ENCODE measurements at places on chromosomes 6 and 20. TPM values are rescaled to one million over a fixed set of nuclear protein-coding genes. Genes with fewer than 3 reads are reported as not detected.

DNA sequence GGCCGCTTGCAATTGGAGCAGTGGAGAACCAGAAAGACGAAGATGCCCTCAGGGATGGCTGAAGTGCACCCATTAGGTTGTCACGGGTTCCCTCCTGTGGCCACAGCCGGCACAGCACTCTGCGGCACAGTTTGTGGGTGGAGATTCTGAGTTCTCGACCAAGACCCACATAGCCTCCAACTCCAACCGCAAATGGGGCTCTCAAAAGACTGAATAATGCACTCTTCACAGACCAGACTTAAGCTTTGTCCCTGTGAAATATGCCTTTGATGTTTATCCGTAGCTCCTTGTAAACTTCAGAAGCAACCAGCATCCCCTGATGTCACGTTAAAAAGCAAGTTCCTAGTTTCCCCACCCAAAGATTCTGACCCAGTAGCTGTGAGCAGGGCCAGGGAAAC lies 934 bp upstream of the CST9 start:
- DNase-seq = no peak

DNA sequence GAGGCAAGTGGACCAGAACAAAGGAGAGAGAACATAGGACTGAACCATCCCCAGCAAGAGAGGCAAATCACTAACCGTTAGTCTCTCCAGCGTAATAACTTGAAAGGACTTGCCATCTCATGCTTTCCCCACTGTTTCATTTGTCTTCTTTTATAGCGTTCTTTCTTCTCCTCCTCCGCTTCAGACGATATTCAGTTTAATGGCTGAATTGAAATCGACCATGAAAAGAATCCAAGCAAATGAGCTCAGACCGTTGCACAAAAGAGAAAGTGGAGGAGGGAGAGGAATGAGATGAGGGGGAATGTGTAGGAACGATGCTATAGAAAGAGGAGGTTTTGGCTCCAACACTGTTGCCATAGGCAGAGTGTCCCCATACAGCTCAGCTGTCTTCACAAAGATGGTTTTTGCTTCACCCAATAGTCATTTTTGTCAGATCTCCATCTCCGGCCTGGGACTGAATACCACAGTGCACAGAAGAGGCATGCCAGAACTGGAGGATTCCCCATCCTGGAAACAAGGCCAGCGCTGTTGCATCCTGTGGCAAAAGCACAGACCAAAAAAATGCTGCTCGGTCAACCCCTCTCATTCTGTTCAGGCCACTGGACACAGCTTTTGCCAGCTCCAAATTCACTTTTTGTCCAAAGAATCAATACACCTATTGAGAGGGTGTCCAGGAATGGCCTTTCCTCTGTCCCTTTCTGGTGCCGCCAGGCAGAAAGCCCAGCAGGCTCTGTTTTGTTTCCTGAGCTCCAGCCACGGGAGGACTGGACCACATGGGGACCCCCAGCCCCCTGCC lies 176.1 kb downstream of the ID4 start:
- DNase-seq = no peak

DNA sequence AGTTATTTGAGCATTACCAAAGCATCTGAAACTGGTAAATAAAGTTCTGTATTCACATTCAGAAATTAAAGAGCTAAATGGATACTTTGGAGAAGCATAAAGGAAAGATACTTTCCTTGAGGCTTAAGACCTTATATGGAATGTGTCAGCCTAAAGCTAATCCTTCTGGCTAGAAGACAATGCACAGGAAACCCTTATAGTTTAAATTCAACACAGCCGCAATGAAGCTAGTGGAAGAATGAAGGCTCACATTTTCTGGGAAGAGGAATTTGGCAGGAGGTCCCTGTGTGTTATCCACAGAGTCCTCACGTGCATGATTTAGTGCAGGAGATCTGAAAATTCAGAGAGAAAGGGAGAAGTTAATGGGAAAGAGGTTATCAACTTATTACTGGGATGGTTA lies 21.5 kb upstream of the CHD6 start:
- no peak for DNase-seq

DNA sequence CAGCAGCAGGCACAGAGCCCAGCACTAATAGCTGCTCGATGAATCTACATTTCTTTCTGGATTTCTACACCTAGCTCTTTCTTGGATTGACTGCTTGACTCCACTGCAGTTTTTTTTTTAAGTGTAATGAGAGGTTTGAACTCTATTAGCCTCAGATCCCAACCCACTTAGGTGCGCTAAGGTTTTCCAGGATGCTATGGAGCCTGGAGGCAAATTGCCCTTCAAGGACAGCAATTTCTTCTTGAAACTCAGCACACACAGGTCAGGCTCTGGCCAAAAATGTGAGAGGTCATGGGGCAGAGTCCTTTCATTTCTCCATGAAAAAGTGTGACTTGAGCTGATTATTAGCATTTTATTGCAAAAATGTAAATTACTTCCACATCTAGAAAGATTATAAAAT lies 52.3 kb upstream of the TIAM2 start:
- DNase-seq = no peak

- no peak for DNase-seq
Observed at GRCh38 chr6:15524861-15525401, 137.9 kb downstream of the DTNBP1 start.

Gene LY6G5C
- 3.6 TPM for total RNA-seq

Gene XKR7
- total RNA-seq = not detected

GRCh38 chr6:35417979-35418661 lies 34.0 kb upstream of the FANCE start:
- no peak for DNase-seq

Gene RAB23
- 69.7 TPM for total RNA-seq

Gene DEFB128
- total RNA-seq = not detected

DNA sequence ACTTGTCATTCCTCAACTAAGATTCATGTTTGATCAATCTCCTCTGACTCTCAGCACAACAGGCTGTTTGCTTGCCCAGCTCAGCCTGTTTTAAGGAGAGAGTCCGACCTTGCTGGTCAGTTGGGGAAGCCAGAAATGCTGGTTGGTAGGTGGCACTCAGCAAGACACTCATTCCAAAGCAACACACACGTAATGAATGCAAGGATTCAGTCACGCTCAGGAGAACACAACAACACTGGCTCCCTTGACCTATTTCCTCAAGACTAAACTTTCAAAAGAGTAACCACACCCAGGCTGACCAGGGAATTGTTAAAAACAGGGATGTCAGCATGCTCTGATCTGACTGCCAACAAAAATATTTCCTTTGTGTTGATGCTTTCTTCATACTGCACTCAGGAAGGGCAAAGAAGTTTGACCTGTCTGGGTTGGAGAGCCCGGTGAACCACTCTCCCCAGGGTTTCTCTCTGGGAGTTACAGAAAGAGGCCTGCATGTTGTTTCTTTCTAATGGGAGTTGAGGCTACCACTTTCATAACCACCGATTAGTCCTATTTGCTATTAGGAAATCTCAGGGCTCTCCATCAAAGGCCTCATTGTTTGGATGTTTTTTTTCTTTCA lies 25.6 kb upstream of the PREP start:
- no peak for DNase-seq

- DNase-seq = no peak
Observed at GRCh38 chr20:24118034-24118433, 129.5 kb upstream of the GGTLC1 start.

- DNase-seq = no peak
Observed at GRCh38 chr6:40336296-40336695, 250.9 kb downstream of the LRFN2 start.

GRCh38 chr20:58989196-58989595 lies 8.1 kb downstream of the NELFCD start:
- no peak for DNase-seq

- DNase-seq = no peak
Observed at GRCh38 chr20:38534756-38535155, 46.2 kb upstream of the ADIG start.

- DNase-seq = no peak
Observed at GRCh38 chr20:24431279-24432045, 38.0 kb upstream of the SYNDIG1 start.

DNA sequence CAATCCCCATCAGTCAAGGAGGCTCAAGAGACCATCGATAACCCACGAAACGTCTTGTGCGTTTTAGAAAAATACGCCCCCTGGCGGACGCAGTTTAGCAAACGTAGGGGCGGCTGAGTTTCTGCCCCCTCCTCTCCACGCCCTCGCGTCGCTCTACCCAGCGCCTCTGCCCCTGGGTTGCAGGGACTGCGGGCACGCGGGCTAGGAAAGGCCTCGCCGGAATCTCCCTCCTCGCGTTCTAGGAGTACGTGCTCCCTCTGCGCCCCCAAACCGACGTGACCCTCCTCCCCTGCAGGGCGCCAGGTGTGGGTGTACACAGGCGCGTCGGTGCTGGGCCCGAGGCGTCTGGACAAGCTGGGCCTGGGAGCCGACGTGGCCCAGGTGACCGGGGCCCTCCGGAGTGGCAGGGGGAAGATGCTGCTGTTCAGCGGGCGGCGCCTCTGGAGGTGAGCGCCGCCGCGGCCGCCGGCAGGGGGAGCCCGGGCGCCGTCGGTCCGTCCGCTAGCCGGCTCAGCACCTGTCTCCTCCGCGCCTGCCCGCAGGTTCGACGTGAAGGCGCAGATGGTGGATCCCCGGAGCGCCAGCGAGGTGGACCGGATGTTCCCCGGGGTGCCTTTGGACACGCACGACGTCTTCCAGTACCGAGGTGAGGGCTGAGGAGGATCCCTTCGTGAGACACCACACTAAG lies 5.3 kb downstream of the MMP9 start:
- DNase-seq = no peak

DNA sequence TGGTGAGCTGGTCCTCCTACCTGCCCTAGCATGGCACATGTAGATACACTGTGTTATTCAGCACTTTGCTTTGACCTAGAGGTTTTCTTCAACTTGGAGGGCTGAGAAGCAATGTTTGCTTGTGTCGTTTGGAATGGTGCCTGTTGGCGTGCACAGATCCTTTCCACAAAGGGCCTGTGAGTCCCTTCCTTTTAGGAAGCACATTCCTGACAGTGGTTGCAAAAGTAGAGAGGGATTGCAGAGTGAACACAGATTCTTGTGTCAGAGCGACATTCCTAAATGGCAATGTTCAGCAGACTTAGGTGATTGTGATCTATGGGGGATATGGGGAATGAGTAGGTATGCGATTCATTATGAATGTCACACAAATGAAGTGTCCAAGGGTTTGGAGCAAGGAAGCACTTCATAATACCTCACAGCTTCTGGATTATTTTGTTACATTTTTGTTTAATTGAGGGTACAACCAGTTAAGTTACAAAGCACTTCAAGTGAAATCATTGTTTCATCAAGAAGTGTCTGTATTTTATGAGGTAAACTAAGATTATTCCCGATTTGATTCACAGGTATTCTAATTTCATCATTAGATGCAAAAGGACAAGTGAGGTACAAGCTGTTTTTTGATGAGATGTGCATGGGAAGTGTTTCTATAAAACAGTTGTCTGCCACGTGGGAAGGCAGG lies 713 bp upstream of the RNF144B start:
- no peak for DNase-seq

DNA sequence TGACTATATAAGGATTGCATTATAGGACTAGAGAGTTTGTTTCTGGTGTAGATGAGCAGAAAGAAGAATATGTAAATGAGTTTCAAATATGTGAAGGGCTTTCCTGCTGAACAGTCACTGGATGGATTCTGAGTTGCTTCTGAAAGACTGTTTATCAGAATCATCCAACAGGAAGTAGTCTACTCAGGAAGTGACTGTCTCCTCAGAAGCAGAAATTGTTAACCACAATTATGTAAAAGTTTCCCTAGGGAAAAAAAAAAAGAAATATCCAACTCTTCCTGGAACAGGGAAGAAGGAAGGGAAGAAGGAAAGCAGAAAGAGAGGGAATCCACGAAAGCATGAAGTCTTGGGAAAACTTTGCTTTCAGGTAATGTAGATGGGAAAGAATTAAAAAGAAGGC lies 138.9 kb downstream of the TENT5A start:
- no peak for DNase-seq

DNA sequence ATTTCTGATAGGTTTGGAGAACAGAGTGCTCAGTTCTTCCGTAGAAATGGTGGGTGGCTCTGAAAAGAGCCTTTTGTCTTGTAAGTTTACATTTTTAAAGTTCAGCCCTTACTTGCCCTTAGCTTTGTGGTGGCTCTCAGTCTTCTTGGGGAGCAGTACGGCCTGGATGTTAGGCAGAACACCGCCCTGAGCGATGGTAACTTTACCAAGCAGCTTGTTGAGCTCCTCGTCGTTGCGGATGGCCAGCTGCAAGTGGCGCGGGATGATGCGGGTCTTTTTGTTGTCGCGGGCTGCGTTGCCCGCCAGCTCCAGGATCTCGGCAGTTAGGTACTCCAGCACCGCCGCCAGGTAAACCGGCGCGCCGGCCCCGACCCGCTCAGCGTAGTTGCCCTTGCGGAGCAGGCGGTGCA lies 19.5 kb downstream of the OR2B2 start:
- DNase-seq = no peak

- no peak for DNase-seq
Observed at GRCh38 chr6:111721753-111722154, 116.1 kb upstream of the TRAF3IP2 start.

DNA sequence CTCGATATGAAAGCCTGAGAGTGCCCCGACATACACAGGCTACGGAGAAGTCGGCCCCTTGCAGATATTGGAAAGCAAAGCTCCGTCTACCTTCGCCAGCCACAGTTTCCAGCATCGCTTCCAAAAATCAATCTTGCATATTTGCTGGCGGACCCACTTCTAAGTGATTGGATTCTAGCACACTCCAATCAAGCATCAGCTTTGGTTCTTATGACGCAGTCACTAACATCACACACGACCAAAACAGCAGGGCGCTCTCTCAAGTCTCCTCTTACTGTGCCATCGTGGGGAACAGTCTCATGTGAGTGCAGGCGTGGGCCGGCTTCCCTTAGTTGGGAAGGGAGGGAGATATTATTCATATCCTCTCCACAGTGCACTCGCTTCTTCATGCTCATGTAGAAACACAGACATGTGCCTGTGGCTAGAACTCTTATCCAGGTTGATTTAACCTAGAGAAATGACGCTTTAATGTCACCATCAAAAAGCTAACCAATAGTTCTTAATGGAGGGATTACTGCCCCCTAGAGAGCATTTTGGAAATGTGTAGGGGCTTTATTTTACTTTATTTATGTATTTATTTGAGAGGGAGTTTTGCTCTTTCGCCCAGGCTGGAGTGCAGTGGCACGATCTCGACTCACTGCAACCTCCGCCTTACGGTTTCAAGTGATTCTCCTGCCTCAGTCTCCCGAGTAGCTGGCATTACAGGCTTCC lies 229.8 kb downstream of the SOD2 start:
- DNase-seq = no peak

Data from chondrocyte (in vitro differentiated cells).